ENCODE measurements at places on chromosomes 16 and 17.

GRCh38 chr17:78817123-78817522 is 23.5 kb downstream of the USP36 start:
- no peak for DNase-seq

DNA sequence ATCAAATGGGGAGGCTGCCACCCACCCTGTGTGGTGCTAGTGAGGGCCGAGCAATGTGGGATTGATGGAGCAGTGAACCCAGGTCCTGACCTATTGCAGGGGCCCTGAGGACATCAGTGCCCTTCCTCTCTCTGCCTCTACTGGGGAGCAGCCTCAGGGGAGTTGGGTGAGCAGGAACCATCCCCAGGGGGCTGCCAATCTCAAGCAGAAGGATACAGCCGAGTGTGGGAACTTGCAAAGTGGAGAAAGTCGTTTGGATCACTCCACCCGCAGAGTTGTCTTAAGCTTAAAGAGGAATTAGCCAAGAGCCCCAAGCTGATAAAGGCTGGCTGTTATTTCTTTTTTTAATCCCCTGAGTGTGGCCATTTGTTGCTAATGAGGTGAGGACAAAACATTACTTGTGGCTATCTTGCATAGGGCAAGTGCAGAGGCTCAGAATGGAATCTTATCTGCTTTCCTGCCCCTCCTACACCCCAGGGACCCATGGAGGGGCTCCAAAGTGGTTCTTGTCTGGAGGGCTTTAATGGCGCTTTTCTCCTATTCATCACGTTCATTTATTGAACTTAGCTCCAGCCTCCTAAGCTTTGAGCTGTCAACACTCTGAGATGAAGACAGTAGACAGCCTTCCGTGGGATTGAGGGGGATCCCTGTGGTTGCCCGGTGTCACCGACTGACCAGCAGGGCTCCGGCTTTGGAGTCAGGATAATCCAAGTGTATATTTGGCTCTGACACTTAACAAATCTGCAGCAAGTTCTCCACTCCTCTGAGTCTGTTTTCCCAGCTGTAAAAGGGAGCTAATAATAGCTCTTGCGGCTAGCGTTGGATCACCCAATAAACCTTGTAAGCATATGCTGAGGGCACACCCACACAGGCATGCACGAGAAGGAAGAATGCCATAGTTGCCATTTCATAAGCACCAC is 45.1 kb downstream of the MYH11 start:
- DNase-seq: no peak

DNA sequence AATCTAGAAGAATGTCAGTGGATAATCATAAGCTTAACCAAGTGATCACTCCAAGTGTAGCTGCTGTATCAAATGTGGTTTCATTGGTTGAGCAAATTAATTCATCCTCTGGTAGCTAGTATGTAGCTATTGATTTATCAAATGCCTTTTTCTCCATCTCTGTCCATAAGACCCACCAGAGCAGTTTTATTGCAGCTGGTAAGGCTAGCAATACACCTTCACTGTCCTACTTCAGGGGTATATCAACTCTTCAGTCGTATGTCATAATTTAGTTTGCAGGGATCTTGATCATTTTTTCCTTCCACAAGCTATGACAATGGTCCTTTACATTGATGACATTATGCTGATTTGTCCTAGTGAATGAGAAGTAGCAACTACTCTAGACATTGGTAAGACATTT is 158.8 kb downstream of the PRKCB start:
- no peak for DNase-seq

DNA sequence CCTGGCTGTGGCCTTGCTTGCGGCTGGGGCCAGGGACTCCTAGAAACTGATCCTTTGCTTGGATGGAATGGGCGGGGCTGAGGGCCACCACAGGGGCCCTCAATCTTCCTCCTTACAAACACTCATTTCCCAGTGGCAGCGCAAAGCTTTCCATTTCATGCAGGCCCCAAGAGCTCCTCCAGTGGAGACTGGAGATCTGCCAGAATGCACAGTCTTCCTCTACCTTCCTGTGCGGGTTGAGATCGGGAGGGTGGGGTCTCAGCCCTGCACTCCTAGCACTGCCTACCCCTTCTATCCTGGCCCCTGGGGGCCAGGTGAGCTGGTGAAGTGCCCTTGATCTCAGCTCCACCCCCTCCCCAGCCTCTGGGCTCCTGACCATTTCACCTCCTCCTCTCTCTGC is 1.7 kb downstream of the NRN1L start:
- DNase-seq: no peak

GRCh38 chr16:83206426-83206825 is 579.7 kb downstream of the CDH13 start:
- DNase-seq: no peak

DNA sequence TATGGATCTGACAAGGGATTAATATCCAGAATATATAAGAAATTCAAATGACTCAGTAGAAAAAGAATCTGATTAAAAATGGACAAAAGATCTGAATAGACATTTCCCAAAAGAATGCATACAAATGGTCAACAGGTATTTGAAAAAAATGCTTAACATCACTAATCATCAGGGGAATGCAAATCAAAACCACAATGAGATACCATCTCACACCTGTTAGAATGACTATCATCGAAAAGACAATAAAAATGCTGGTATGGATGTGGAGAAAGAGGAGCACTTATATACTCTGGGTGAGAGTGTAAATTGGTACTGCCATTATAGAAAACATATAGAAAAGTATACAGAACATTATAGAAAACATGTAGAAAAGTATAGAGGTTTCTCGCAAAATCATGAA is 16.4 kb upstream of the HS3ST2 start:
- DNase-seq: no peak

GRCh38 chr17:4028436-4028835 is 64.2 kb upstream of the ATP2A3 start:
- DNase-seq: no peak

Data from mesothelial cell of epicardium (in vitro differentiated cells).